ELR (cell line): ENCODE measurements at places on chromosomes 6 and 20.

DNA sequence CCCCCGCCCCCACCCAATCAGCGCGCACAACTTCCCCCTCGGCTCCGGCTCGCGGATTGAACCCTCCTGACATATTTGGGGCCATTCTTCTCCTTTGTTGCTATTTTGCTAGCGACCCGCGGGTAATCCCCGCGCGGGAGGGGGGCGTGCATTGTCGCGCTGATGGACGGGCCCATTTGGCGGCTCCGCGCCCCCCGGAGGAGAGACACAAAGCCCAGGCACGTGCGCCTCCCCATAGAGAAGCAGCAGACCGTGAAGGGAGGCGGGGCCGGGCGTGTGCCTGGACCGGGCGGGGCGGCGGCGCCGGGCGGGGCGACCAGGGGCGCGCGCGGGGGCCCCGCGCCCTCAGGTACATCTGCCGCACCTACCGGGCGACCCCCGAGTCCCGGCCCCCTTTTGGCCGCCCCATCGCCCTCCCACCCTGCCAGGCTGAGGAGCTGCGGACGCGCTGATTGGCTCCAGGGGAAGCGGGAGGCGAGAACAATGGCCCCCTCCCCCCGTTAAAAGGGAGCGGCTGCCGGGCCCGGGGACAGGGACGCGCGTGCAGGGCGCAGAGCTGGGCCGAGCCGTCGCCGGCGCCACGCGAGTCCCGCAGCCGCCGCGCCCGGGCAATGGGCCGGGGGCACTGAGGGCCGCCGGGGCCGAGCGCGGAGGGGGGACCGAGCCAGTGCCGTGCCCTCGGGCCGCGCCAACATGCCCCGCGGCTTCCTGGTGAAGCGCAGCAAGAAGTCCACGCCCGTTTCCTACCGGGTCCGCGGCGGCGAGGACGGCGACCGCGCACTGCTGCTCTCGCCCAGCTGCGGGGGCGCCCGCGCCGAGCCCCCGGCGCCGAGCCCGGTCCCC is at the start of gene INSM1:
Gene INSM1 (plus strand): TSS at position 530 of the 843 bp plus-strand sequence. CDS start 164 bp downstream, at position 694.
- no peak for DNase-seq

- DNase-seq, result no peak
Measured at GRCh38 chr6:82063574-82063973, 184.0 kb downstream of the IBTK start.

- no peak for DNase-seq
Measured at GRCh38 chr6:17054647-17055046, 47.2 kb upstream of the STMND1 start.

GRCh38 chr6:61909486-61909885 is 376.5 kb downstream of the KHDRBS2 start:
- no peak for DNase-seq

GRCh38 chr20:270517-270916 is 13.0 kb downstream of the DEFB132 start:
- no peak for DNase-seq

DNA sequence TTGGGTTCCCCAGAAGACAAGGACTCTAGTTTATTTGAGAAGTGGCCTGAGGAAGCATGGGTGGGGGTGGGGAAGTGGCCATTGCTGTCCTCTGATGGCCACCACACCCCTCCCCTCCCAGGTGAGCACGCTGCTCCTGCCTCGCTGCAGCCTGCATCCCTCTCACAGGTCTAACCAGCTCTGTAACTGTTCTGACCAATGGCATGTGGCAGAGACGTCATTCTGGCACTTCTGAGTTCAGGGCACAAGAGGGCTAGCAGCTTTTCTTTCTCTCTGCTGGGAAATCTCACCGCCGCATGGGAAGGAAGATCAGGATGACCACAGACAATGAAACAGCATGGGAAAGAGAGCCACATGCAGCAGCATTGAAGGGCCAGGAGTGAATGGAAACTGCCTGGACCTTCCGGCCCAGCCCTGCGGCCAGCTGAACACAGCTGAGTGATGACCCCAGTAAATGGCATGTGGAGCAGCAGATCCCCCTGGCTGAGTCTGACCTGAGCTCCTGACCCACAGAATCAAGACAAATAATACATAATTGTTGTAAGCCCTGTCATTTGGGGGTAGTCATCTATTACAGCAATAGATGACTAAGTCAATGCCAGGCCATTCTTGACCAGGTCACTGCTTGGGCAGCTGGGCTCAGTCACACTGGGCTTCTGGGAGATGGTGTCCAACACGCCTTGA is 179.8 kb downstream of the LINC00237 start:
- DNase-seq, result no peak

- DNase-seq, result peak; percentile 6
Measured at GRCh38 chr6:90859612-90860011, 272.7 kb upstream of the MAP3K7 start.

GRCh38 chr6:33384581-33385020 is 7.0 kb upstream of the KIFC1 start:
- peak; percentile 86 for DNase-seq

- no peak for DNase-seq
Measured at GRCh38 chr6:25392372-25392771, 113.2 kb downstream of the CARMIL1 start.

DNA sequence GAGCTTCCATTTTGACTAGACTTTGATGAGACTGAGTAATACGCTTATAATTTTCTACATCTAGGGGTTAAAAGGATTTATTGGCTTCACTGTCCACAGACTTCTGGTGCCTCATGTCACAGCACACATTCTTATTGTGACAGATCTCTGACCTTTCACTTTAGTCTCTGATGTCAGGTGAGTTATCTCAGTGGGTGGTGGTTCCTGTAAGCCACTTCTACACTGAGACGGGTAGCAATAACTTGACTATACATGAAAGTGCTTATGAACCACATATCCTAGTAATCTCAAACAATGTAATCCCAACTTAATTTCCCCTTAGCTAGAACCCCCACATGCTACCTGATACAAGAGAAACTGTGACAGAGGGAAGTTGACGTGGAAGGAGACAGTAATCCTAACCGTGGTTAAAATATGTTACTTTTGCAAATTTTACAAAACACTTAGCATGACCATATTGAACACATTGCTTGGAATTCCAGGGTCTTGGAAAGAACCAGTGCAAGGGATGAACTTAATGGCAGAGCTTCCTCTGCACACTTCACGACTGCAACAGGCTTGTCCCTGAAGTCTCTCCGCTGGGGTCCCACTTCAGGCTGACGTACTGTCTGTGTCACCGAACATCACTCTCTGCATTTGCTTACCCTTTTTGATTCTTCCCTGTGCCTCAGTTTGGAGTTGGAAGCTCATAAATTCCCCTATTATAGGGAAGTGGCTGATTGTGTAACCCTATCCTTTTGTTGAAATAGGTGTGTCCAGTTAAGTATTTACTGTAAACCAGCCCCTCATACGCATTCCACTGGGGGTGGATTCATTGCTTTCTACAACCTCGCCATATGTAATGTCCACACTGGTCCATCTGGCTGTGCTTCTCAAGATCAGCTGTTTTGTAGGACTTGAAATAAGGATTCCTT is 6.4 kb upstream of the TRIM40 start:
- DNase-seq, result no peak

DNA sequence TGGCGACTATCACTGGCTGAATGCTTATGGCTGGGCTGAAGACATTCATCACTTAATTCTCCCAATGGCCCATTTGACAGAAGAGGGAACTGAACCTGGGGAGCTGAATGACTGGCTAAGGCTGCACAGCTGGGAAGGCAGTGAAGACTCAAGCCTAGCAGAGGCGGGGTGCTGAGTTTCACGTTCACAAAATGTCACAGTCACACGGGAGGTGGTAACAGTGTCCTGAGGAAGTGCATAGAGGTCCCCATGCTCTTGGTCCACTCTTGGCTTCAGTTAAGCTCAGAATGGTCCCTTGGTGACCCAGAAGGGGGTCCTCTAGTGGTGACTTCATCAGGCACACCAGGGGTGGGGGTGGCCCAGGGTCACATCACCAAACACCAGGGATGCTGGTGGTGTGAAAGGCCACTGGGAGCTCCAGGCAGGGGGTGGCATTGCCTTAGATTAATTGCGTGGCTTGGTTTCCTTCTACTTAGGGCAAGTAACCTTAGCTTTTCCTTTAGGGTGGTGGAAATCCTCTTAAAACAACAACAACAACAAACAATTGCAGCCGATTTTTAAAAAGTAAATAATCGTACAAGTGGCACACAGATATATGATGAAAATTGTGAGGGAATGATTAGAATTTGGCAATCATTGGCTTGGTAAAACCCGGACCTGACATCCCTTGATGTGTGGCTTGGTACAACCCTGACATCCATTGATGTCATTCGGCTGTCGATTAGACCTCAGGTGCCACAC is 45.0 kb downstream of the SULF2 start:
- no peak for DNase-seq

GRCh38 chr6:167650730-167651317 is 175.9 kb upstream of the AFDN start:
- DNase-seq, result no peak

- DNase-seq, result peak; percentile 100
Measured at GRCh38 chr6:43170931-43171706, at the start of gene SRF. Gene SRF, plus strand, starts transcription at chr6:43171269. Its CDS starts 388 bp downstream, at chr6:43171657.

DNA sequence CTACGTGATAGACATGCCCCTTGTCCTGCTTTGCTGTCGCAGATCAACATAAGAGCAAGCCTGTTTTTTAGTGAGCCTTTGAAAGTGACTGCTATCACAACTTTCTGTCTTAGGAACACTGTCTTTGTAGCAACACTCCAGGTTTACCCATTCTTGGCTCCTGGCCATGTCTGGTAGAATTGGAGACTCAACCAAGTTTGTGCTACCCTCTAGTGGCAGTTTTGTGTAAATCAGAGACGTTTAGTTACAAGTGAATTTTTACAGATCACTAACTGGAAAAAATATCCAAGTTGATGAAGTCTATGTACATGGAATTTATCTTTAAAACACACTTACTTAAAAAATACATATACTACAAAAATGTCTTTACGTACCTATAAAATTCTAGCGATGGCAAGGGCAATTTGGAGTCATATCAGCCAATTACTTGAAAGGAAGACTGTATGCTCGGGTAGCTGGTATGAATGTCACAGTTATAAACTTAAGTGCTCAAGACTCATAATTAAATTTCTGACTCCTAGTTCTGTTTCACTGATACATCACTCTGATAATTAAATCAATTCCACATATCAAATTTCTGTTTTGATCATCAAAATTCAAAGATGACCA is 101.4 kb downstream of the ADGB start:
- DNase-seq, result peak; percentile 87
